ENCODE measurements at places on chromosomes 1 and 21.

- DNase-seq, result no peak
These were observed 130.3 kb upstream of the PLXNA2 start for GRCh38 chr1:208374391-208374941.

- no peak for DNase-seq
These were observed 323.3 kb upstream of the DEPDC1 start for GRCh38 chr1:68820151-68820550.

- no peak for DNase-seq
These were observed 43.7 kb downstream of the HENMT1 start for GRCh38 chr1:108617008-108617723.

- no peak for DNase-seq
These were observed 348.7 kb downstream of the NPHP4 start for GRCh38 chr1:5643360-5644107.

DNA sequence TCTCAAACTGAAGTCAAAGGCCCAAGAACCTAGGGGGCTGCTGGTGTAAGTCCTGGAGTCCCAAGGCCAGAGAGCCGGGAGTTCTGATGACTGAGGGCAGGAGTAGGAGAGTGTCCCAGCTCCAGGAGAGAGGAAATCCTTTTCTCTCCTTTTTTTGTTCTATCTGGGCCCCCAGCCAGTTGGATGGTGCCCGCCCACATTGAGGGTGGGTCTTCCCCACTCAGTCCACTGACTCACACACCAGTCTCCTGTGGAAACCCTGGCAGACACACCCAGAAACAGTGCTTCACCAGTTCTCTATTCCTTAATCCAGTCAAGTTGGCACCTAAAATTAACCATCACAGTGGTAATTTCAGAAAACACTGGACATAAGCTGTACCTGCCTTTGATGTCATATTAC lies 12.7 kb upstream of the WDR26 start:
- DNase-seq, result no peak

DNA sequence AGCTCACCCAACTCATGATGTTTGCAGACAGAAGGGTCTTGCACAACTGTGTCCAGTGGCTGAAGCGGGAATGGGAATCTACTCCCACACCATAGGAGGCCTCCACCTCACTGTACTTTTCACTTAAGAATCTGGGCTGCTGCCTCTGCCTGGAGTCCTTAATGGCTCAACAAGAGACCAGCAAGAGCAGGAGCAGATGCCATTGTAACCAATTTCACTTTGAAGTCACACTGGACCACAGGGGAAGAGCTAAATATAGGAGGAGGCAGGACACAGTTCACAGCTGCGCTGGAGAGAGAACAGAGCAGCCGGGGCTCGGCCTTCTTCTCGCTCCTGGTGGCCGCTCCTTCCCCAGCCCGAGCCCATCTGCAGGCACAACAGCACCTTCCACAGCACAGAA lies 120.4 kb downstream of the SIPA1L2 start:
- DNase-seq, result peak; percentile 13

GRCh38 chr1:180415985-180416633 lies 86.3 kb downstream of the ACBD6 start:
- DNase-seq, result no peak

- DNase-seq, result no peak
These were observed 110.0 kb downstream of the GLUL start for GRCh38 chr1:182281541-182281940.

GRCh38 chr1:6554907-6555778 lies at the start of gene TAS1R1:
TSS of gene TAS1R1 (plus strand) at chr1:6555307. CDS start at chr1:6555374, 67 bp downstream.
- peak; percentile 76 for DNase-seq

DNA sequence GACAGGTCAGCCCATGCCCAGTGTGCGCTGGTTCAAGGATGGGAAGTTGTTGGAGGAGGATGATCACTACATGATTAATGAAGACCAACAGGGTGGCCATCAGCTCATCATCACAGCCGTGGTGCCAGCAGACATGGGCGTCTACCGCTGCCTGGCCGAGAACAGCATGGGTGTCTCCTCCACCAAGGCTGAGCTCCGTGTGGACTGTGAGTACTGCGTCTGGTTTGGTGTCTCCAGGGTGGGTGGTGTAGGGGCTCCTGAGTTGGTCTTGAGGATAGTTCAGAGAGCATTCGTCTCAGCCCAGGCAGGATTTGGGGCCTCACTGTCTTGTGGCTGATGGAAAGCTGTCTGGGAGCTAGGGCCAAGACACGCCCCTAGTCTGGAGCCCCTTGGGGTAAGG lies 83.2 kb downstream of the TRIM11 start:
- DNase-seq, result peak; percentile 19

- DNase-seq, result no peak
These were observed 1.8 kb downstream of the SHC1 start for GRCh38 chr1:154968731-154969130.

DNA sequence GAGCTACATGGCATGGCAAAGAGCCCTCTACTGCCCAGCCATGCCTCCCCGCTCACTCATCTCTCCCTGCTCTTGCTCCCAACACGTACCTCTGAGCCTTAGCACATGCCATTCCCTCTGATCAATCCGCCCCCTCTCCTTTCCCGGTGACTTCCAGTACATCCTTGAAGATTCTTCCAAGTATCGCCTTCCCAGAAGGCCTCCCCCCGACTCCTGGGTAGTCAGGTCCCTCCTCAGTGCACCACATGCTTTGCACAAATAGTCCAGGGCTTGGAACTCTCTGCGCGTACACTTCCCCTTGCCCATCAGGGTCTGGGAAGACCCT lies 77.0 kb upstream of the IFFO2 start:
- DNase-seq, result no peak

DNA sequence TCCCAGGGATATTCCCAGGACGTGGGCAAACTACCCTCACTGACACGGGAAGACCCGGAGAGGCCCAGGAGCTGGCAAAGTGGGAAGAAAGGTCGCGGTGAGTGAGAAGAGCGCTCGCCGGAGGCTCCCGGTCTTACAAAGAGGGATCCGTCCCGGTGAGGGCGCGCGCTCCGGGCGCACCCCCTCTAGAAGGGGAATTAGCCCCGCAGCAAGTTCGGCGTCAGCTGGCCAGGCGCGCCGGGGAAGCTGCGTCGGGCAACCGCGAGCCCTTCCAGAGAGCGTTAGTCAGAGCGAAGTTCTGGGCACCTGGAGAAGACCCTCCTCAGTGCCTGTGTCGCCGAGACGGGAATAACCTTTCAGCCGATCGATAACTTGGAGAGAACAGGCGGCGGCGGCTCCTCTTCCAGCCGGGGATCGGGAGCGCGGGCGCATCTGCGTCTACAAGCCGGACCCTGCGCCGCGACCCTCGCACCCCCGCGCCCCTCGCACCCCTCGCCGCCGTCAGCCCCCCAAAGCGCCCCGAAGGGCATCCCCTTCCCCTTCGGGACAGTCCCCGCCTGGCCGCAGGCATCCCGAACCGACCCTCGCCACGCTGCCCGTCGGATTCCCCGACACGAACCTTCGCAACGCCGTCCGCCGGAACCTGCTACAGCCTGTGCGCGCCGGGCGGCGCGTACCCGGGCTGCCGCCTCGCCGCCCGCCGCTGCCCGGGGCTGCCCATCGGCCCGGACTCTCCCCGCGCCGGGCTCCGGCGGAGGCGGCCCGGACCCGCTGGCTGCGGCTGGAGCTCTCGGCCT lies 485 bp downstream of the SIPA1L2 start:
- no peak for DNase-seq

All from stomach (tissue), 19 donors.